ENCODE measurements at places on chromosomes 7 and 10.

GRCh38 chr10:31526681-31527080, 207.7 kb downstream of the ZEB1 start:
- no peak for DNase-seq

DNA sequence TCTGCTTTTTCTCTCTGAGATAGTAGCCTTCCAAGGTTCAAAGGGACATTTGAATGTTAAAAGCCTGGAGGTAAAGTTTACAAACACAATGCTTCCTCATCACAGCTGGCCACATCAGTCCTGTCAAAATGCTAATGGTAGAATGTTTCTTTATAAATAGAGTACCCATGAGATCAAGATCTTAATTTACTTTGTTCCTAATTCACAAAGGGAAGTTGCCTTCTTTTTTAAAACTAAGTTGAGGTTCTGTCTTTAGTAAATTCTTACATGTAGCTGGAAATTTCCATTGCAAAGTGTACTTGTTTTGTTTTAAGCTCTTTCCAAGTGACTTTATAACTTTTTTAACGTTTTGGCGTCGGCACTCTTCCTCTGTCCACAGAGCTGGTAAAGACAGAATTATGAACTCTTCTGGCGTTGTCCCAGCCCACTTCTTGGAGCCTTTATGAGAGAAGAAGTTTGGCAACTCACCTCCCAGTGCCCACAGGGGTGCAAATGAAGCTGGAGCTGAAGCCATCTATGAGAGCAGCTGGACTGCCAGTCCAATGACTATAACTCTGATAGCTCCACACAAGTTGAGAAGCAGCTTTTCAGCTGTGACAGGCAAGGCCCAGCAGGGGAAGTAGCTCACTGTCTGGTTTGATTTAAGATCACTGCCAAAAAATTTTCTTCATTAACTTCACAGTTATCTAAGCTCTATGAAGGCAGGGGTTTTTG, 23.3 kb downstream of the FZD1 start:
- no peak for DNase-seq

DNA sequence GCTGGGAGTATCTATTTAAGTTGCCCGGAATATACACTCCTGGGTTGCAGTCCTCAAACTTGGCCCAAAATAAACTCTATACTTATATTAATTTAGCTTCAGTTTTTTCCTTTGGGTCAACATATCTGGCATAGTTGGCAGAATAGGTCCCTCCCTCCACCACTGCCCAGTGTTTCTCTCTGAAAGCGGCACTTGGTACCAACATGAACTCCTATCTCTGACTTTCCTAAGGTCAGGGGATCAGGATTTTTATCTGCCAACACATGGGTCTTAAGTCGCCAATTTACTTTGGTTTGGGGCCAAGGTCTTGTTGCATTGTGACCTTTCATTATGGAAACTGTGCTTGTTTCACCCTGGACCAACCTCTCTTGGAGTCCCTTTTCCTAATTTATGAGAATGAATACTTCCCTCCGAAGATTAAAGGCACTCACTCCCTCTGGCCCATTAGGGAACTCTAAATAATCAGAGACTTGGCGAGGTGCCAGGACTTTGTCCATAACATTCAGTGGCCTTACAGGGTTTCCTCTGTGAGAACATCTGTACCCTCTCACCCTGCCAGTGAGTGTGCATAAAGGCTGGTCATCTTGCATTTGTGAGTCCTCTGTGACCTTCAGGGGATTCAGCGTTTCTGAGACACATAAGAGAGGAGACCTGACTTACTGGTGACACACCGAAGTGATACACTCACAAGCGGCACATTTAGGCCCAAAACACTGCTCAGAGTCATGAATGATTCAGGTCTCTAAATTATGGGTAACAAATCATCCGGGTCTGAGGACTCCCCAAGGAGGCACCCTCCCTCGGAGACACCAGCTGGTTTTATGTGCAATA, 19.7 kb upstream of the FKBP9 start:
- DNase-seq, result no peak

- DNase-seq, result no peak
Measured at GRCh38 chr7:23096518-23097290, 8.9 kb upstream of the KLHL7 start.

GRCh38 chr10:48638739-48639527, 34.1 kb upstream of the ARHGAP22 start:
- no peak for DNase-seq

DNA sequence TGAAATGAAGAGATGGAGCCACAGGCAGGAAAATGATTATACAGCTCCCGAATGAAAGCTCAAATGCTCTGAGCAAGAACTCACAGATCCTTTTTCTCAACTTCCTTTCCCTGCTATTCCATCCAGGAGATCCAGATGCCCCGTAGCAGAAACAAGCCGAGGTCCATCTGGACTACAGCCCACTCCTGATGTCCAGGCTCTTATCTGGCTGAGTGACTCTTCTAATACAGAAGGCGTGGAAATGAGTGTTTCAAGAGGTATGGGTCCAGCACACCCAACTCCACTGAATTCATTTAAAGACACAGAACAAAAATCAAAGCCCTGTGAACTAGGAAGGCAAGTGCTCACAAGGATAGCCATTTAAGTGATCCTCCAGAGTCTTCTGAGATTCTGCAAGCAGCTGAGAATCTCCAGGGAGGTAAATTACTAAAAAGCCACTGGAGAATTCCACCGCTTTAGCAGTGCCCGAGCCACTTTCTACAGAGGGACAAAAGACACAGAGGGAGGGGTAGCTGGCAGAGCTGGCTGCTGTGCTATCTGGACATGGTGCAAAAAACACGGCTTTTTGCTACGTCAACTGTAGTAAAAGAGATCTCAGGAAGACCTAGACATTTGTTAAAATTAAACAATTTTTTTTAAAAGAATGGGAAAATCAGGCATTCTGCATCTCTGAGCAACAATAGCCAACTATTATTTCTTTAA, 24.5 kb downstream of the FAM171A1 start:
- no peak for DNase-seq

DNA sequence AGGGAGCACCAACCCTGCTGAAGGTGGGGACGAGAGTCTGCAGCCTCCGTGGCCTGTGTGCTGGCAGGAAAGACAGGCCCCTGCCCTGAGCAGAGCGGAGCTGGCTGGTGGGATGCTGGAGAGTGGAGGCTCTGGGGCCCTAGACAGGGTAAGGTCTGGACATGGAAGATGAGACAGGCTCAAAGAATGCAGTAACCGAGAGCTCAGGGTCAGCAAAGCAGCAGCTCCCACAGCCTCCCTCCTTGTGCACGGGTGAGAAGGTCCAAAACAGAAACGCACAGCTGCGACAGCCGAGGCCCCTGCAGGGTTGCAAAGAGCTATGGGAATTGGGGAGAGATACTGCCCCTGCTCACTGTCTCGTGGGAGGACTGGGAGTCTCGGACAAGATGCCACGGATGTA, 80.5 kb downstream of the TNS3 start:
- no peak for DNase-seq

- DNase-seq, result no peak
Measured at GRCh38 chr10:124994573-124995473, 52.9 kb downstream of the ZRANB1 start.
